Activated CD4-positive, alpha-beta memory T cell treated with anti-CD3 and anti-CD28 coated beads for 36 hours (primary cell): ENCODE measurements at places on chromosomes 7 and 10.

- DNase-seq: peak; percentile 32
- peaks cover 9% of the 10 kb centered on the region for H3K36me3 ChIP-seq
- no peak overlapping the region for H3K4me3 ChIP-seq
- no peaks in the 10 kb centered on the region for H3K27me3 ChIP-seq
These were observed 25.1 kb downstream of the CASP7 start for GRCh38 chr10:113704637-113705343.

GRCh38 chr7:116802144-116802745 is 60.1 kb upstream of the CAPZA2 start:
- H3K27me3 ChIP-seq: peaks cover 19% of the 10 kb centered on the region
- H3K27ac ChIP-seq: no peak overlapping the region
- no peak overlapping the region for H3K4me3 ChIP-seq
- DNase-seq: no peak
- H3K36me3 ChIP-seq: no peaks in the 10 kb centered on the region

GRCh38 chr7:156230576-156230975 is 410.0 kb upstream of the RNF32 start:
- H3K27me3 ChIP-seq: no peaks in the 10 kb centered on the region
- DNase-seq: no peak
- no peaks in the 10 kb centered on the region for H3K36me3 ChIP-seq
- H3K27ac ChIP-seq: no peak overlapping the region
- H3K4me3 ChIP-seq: no peak overlapping the region
- no peaks in the 10 kb centered on the region for H3K4me1 ChIP-seq

DNA sequence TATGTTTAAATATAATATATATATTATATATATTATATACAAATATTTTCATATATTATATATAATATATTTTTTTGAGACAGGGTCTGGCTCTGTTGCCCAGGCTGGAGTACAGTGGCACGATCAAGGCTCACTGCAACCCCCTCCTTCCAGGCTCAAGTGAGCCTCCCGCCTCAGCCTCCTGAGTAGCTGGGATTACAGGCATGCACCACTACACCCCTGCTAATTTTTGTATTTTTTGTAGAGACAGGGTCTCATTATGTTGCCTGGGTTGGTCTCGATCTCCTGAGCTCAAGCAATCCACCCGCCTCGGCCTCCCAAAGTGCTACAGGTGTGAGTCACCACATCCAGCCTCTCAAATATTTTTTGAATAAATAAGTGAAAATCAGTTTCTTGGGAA is 215.5 kb downstream of the GATA3 start:
- no peak overlapping the region for H3K27ac ChIP-seq
- H3K4me1 ChIP-seq: no peaks in the 10 kb centered on the region
- no peaks in the 10 kb centered on the region for H3K27me3 ChIP-seq
